Effector memory CD8-positive, alpha-beta T cell (primary cell): ENCODE measurements at places on chromosomes 6 and 20.

- DNase-seq, result no peak
Measured at GRCh38 chr6:67735623-67736022, 899.5 kb upstream of the ADGRB3 start.

GRCh38 chr6:149261364-149262040 lies 56.0 kb upstream of the TAB2 start:
- DNase-seq, result no peak

DNA sequence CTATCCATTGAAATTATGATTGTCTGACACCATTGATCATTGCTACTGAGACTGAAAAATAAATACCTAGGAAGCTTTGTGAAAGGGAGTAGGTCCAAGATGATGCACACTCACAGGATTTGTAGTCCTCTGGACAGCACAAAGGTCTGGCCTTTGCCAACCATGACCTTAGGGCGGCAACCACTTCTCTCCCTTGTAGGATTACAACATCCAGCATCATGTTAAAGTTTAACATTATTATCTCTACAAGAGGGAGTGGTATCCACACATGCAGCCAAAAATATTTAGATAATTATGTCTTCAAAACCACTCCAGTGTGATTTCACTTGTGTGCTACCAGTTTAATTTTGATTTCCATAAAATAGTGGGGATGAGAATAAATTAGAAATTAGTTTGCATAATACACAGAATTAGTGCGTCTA lies 51.1 kb upstream of the NHSL1 start:
- DNase-seq, result no peak

DNA sequence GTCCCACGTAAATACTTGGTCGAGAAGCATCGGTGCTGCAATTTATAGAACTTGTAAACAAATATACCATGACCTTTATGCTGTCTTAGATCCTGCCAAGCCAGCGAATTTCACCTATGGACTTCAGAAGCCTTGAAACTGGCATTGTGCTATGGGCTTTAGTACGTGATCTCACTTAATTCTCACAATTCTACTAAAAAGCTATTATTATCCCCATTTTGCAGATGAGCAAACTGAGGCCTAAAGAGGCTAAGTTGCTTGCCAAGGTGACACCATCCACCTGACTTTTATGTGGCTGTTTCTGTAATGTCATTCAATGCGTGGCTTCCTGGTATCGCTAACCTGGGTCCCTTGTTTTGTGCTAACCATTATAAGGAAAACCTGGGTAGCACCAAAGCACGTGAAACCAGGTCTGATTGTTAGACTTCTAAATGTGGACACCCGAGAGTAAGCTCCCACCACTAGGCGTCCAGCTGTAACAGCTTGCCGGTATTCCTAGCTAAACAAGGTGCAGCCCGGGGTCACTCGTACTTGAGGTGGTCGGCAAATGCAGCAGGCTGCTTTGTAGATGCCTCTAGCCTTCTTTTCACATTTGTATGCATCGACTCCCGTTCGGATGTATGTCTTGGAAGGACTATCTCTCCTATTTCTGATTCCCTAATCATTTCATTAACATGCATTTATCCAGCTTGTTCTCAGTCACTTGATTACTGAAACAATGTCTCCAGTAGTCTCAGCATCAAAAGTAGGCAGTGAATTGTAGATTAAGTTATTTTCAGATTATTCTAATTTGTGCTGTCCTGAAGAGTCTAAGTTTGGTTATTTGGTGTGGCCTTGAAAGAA lies 1.1 kb downstream of the SYNJ2 start:
- no peak for DNase-seq

DNA sequence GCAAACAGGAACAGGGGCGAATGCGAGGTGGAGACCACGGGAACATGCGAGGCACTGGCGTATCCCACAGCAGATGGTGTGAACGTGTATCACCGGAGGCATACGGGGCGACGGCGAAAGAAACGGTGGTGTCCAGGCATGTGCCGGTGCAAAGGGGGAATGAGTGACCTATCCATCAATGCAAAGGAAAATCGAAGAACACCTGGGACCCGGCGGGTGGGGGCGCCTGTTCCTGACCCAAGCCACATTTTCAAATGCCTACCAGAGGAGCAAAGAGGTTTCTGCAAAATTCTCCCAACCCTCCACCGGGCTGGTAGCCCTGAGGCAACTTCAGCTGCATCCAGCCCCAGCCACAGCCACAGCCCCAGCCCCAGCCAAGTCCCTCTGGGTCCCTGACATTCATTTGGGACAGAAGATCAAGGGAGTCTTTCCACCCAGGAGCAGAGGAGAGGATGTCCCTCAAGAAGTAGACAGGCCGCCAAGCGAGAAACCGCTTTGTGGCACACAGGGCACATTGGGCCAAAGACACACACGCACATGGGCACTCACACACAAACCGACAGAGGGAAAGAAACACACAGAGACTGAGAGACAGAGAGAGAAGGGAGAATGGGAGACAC lies 164.0 kb upstream of the ZNF337 start:
- no peak for DNase-seq

DNA sequence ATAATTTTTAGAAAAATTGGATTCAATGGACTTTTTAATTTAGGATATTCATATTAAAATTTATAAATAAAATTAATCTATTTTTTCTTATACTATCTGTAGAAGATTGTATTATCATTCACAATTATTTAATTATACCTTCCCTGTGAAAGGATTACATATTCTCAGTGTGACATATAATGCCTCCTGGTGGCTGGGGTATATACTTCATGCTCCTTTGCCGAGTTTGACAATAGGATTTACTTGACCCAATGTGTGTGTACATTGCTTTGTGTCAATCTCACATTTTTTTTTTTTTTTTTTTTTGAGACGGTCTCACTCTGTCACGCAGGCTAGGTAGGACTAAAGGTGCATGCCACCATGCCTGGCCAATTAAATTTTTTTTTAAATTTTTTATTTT lies 230.0 kb upstream of the CHD6 start:
- no peak for DNase-seq

GRCh38 chr6:4778086-4778485 lies 1.9 kb downstream of the CDYL start:
- DNase-seq, result no peak

GRCh38 chr20:11849270-11849915 lies 68.3 kb upstream of the BTBD3 start:
- DNase-seq, result no peak
